ENCODE measurements at places on chromosomes 11 and 22. TPM values are rescaled to one million over a fixed set of nuclear protein-coding genes. Genes with fewer than 3 reads are reported as not detected.

SPTY2D1 gene
- 17.1 TPM for total RNA-seq

GRCh38 chr11:78339483-78339882, 78.1 kb downstream of the GAB2 start:
- no peak for DNase-seq

PTGDR2 gene
- total RNA-seq, result 0.19 TPM

GRCh38 chr22:50306753-50307749, at the start of gene PLXNB2:
Gene PLXNB2 (minus strand): TSS chr22:50307646. CDS start chr22:50290584, 17,062 bp downstream.
- DNase-seq, result no peak

DNA sequence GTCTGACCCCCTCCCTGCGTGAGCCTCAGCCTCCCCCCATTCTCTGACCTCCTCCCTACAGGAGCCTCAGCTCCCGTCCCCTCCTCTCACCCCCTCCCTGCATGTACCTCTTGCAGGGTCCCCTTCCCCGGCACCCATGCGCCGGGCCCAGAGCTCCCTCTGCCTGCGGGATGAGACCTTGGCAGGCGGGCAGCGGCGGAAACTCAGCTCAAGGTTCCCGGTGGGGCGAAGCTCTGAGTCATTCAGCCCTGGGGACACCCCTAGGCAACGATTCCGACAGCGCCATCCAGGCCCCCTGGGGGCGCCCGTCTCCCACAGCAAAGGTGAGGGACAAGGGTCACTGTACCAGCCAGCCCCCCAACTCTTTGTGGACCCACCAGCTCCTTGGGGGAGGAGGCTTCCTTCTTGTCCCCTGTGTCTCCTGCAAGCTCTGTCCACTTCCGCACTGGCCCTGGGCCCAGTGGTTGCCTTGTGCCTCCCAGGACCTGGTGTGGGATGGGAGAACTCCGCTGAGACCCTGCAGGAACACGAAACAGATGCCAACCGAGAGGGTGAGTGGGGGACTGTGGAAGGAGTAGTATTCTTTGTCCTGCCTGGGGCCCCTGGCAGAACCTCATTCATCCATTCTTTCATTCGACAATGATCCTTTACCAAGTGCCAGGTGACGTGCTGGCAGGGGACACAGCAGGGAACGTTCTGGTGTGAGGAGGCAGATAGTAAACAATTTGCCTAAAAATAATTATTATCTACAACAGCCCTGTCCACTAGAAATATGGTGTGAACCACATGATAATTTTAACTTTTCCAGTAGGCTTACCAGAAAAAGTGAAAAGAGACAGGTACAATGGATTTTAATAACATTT, 3.7 kb upstream of the RPS6KA4 start:
- DNase-seq, result no peak

GRCh38 chr11:42837994-42838393, 473.8 kb upstream of the API5 start:
- DNase-seq, result no peak

SLC7A4 gene
- 7.6 TPM for total RNA-seq

APOBEC3F gene
- total RNA-seq, result 2.5 TPM

CNIH2 gene
- total RNA-seq, result 0.55 TPM
